Hematopoietic multipotent progenitor cell treated with erythropoietin and hydrocortisone succinate and interleukin-3 and kit ligand, for 15 days (in vitro differentiated cells): ENCODE measurements at places on chromosomes 6 and 20.

DNA sequence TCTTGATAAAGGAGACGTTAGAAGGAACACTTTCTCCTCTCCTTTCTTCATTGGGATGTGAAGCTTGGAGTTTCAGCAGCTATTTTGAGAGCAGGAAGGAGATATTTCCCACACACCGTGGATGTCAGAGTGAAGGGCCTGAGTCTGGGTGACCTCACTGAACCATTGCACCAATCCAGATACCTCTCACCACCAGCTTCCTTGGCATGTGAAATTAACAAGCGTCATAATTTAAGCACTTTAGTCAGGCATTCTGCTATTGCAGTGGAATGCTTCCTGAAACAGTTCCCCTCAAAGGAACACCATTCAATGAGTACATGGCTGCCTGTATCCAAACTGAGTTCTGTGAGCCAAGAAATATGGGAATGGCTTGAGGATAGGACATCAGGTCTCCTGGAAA is 83.7 kb downstream of the CHMP4B start:
- no peak for DNase-seq

- no peak for DNase-seq
Observed at GRCh38 chr6:45109551-45109950, 218.6 kb upstream of the RUNX2 start.

DNA sequence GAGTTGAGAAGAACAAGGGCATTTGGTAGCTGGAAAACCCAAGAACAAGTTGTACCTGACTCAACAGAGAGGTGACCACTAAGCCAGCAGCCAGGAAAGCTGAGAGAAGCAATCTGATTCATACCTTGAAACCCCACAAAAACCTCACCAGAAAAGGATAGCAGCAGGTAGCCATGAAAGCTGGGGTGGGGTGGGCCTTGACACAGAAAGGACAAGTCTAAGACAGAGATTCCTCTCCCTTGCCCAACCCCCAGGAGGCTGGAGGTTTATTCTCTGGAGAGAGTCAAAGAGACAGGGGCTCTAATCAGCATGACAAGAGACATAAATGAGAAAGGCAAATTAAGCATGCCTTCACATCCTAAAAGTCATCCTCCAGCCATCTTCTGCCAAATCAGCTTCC is 151.7 kb upstream of the DST start:
- no peak for DNase-seq

DNA sequence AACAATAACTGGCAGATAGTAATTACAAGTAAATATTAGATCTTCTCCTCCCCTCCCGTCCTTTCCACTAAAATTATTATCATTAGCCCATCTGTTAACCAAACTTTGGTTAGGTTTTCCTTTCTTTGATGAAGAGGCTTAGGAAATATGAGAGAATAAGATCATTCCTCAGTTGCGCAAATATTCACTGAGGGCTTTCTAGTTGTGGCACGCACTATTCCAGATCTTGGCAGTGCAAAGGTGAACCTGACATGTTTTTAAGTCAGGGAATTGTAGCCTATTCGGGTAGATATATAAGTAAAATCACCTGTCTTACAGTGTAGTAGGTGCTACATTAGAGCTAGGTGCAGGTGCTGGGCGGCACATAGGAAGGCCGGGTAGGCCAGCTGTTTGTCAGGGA is 31.1 kb downstream of the RNF217 start:
- DNase-seq, result no peak

- DNase-seq, result no peak
Observed at GRCh38 chr6:31471711-31472110, 26.2 kb upstream of the MICB start.

- no peak for DNase-seq
Observed at GRCh38 chr20:46099491-46100287, 9.9 kb upstream of the NCOA5 start.

DNA sequence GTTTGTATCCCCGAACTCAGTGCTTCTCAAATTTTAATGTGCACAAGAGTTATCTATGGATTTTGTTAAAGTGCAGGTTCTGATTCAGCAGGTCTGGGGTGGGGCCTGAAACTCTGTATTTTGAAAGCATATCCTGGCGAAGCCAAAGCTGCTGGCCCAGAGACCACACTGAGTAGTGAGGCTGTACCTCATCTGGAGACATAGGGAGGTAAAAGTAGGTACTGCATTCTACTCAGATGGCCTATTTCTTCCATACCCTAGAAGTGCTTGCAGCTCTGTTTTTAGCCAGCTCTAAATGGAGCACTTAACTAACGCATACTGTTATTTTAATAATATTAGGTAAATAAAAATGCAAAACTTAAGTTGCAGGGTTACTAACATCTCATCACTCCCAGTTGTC is 241.6 kb upstream of the PRND start:
- DNase-seq, result no peak
